ENCODE measurements at places on chromosomes 11 and 22.

GRCh38 chr11:123469089-123469488 is 39.0 kb downstream of the GRAMD1B start:
- DNase-seq: no peak

- no peak for DNase-seq
Observed at GRCh38 chr11:132349811-132350733, 979.7 kb downstream of the NTM start.

DNA sequence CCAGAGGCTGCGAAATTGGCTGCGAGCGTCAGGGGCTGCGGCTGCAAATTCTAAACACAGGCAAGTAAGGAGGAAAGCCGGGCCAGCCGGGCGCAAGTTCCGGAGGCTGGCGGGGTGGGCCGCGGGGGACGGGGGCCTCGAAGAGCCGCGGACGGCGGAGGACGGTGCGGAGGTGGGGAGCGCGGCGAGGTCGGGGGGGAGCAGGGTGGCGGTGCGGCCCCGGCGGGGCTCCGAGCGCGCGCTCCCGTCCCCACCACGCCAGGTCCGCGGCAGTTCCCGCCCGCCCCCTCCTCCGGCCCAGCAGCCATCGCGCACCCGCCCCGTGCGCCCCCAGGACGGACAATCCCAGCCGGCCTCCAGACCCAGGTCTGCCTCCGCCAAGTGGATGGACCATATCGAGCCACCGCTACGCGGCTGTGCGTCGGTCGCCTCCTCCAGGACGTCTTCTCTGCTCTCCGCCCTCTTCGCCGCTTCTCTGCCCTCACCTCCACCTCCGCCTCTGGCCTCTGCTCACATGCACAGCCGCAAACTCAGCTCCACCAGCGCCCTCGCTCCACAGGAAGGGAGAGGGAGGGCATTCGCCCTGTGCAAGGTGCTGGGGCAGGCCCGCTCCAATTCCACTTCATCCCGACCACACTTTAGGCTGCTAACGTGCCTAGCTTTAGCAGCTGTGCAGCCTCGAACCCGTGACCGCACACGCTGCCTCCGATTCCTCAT is 7.2 kb downstream of the ELFN2 start:
- no peak for DNase-seq

GRCh38 chr11:65973439-65974110 is 12.0 kb downstream of the SART1 start:
- DNase-seq: no peak
